ENCODE measurements at places on chromosomes 5 and 9. TPM values are rescaled to one million over a fixed set of nuclear protein-coding genes. Genes with fewer than 3 reads are reported as not detected.

- peak; percentile 46 for DNase-seq
Measured at GRCh38 chr9:122221183-122221811, 7.5 kb downstream of the LHX6 start.

DNA sequence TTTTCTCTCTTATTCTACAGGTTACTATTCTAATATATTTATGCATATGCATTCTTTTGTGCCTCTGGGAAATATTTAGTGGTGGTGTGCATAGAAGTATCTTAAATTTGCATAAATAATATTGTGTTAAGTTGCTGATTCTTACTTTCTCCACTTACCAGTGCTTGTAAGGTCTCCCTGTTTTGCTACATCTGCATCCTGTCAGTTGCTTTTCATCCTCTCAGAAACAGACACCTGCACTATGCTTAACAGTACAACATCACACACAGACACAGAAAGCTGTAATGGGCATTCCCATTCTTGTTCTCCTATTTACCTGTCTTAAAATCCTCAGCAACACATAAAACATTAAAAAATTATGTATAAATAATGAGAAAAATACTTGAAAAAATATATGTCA is 713.3 kb upstream of the RGMB start:
- no peak for DNase-seq

DNA sequence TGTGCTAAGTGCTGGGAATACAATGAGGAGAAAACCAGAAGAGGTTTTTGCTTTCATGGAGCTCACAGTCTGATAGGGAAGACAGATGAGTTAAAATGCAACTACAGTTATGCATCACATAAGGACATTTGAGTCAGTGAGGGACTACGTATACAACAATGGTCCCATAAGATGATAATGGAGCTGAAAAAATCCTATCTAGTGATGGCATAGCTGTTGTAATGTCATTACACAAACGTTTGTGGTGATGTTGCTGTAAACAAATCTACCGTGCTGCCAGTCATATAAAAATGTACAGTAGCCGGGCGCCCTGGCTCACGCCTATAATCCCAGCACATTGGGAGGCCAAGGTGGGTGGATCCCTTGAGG is 110.1 kb upstream of the RAD23B start:
- DNase-seq = no peak

Gene PCDHB10
- total RNA-seq = 17.7 TPM

Gene EQTN
- not detected for total RNA-seq

DNA sequence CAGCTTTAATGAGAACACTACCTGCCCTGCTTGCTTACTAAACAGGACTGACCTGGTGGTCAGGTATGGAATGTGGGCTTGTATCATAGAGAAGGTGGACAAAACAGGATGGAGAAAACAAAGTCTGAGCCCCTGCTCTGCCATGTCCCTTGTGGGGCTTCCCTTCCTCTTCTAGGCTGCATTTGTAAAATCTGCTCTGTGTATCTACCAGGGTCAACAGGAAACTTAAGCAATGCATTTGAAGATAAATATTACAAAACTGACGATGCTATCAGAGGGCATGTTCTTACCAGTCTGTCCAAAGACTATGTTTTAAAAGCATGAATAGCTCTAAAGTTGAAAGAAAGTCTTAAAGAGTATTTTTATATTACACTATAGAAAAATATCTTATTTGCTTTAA is 228.7 kb downstream of the DCP2 start:
- DNase-seq = no peak

DNA sequence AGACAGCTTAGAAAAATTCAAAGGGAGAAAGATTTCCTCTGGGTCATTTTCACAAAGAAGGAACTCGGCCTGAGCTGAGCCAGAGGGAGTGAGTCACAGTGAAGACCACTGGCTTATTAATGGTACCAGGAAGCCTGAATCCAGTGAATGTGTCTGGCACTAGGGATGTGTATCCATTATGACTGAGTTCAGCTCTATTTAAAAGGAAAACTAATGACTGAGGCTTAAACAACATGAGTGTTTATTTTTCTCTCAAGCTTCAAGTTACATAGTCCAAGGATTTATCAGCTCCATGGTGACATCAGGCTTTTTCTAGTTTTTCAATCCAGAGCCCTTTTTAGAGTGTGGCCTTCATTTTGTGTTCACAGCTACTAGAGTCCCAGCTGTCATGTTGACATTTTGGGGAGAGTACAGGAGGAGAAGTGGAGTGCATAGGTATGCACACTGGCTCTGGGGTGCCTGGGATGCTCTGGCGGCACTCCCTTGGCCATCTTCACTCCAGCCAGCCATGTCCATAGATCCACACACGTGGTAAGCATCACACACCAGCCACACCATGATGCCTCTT is 159.5 kb upstream of the ERCC6L2 start:
- no peak for DNase-seq

GRCh38 chr9:80556631-80557030 is 984.9 kb downstream of the TLE4 start:
- DNase-seq = no peak

Gene F2RL2
- not detected for total RNA-seq

Gene SLC34A1
- total RNA-seq = not detected

Gene CFAP77
- total RNA-seq = not detected

DNA sequence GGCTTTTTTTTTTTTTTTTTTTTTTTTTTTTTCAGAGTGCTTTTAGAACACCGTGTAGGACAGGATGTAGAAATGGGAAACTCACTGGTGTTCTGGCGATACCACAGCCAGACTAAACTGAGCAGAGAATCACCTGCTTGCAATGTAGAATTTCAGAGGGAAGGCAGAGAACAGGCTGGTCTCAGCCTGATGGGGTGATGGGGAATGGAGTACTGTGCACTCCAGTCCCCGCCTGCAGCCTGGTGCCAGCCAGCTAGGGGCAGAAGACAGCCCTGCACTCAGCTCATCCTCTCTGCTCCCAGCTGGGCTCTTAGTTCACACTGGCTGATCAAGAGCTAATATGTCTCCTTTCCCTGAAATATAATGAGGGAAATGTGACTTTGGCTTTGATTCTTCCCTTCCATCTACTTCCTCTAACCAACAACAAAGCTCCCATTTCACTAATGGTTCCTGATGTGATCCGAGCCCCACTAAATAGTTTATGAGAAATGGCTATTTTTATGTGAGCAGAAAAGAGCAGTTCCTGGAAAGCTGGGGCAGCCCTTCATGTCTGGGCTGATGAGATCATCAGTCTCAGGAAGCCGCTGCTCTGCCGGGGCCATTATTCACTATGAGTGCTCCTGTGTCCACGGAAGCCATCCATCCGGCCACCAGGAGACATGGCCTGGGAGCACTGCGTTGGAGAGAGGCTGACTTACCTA is 209.7 kb downstream of the GADD45G start:
- DNase-seq = peak; percentile 59

DNA sequence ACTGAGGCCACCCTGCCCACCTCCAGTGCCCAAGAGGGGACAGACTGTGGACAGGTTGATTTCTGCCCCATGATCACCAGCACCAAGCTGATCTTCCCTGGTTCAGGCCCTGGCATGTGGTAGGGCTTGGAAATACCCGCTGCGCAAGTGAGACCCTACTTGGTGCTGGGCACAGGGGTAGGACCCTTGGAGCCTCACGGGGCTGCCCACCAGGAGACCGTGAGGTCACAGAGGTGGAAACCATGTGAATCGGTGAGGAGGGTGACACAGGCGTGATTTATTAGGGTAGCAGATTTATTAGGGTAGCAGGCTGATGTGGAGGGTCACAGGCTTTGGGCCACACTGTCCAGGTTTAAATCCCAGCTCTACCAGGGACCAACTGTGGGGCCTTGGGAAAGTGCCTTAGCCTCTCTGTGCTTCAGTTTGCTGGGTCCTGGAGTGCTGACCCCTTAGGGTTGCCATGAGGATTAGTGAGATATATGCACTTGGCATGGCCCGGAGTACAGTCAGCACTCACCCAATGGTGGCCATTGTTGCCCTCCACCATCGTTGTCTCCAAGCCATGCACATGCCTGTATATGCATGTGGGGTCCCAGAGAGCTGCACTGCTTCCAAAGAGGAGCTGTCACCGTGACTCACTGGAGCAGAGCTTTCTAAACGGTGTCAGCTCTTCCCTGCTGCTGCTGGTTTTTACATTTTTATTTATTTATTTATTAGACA is 20.9 kb upstream of the DUSP1 start:
- DNase-seq = no peak

Gene ECSCR
- not detected for total RNA-seq

Gene HRH2
- not detected for total RNA-seq

- DNase-seq = no peak
Measured at GRCh38 chr9:91391818-91392217, 30.1 kb upstream of the AUH start.

- DNase-seq = no peak
Measured at GRCh38 chr5:134084570-134084969, 29.9 kb upstream of the TCF7 start.

Gene TRAPPC13
- 22.4 TPM for total RNA-seq

DNA sequence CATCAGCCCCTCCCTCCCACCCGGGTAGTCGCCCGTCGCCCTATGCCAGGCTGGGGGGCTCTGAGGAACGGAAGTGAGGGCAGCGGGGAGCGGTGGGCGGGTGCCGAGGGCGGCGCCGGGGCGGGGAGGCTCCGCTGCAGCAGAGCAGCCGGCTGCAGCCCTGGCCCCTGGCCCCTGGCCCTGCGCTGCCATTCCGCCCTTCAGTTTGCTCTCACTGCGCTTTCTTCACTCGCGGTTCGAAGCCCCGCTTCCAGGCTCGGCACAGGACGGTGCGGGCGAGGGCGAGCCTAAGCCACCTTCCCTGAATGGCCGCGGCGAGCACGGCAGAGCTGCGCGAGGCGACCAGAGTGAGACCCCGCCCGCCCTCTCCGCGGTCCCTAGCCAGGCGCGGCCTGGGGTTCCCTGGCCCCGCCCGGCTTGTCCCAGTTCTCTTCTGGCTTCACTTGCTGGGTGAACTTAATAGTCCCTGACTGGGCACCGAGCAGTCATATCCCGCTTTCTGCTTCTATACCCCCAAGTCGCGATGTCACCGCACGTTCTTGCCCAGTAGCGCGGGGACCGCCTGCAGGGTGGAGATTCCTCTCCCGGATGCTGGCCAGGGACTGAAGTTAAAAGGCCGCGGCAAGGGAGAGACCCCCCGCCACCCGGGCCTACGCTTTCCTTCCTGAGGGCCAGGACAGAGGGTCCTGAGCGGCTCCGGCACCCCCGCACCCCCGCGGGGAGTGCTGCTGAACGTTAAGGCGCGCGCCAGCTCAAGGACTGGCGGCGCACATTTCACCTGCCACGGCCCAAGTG is 623 bp upstream of the TRIM36 start:
- peak; percentile 71 for DNase-seq

DNA sequence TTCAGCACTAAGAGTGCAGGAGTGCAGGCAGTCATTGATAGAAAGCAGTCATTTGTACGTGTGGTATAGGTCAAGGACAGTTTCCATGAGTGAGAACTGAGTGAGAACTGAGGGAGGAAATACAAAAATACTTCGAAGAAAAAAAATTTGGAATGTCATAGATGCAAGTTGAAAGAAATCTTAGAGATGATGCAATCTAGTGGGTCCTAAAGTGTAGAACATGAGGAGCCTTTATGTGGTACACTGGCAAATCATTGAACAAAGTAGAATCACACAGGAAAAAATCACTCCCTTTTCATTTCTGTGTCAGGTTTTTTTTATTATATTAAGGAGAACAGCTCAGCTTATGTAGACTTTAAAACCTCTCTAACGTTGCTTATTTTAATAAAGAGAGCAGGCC is 26.4 kb upstream of the SLC1A1 start:
- no peak for DNase-seq

Gene TMOD1
- 0.64 TPM for total RNA-seq

DNA sequence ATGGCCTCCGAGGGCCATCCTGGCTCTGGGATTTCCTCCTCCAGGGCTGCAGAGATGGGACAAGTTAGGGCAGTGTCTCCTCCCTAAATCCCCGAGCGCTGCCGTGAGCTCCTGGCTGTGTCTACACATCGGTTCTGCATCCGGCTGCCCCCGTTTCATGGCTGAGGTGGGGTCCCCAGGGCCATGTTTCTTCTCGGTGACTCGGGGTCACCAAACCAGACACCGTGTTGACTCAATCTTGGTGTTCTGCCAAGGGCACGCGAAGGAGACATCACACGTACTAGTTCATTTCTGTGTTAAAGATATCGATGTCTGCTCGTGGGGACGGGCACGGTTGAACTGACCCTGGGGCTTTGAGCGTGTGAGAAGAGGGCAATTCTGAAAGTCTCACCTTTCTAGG is 60.7 kb downstream of the COL5A1 start:
- no peak for DNase-seq

All from glutamatergic neuron (in vitro differentiated cells).